Brain (organoid and tissue), 16 donors: ENCODE measurements at places on chromosomes 5 and 9. TPM values are rescaled to one million over a fixed set of nuclear protein-coding genes. Genes with fewer than 3 reads are reported as not detected.

GKAP1 gene
- polyA plus RNA-seq: 14.5 TPM

PRSS3 gene
- 22.2 TPM for polyA plus RNA-seq

CCDC180 gene
- 1.4 TPM for polyA plus RNA-seq

STK10 gene
- polyA plus RNA-seq: 5.1 TPM

COL23A1 gene
- polyA plus RNA-seq: 0.80 TPM

GDA gene
- 10.5 TPM for polyA plus RNA-seq
